Hepatocyte (in vitro differentiated cells): ENCODE measurements at places on chromosomes 2 and 18. TPM values are rescaled to one million over a fixed set of nuclear protein-coding genes. Genes with fewer than 3 reads are reported as not detected.

DNA sequence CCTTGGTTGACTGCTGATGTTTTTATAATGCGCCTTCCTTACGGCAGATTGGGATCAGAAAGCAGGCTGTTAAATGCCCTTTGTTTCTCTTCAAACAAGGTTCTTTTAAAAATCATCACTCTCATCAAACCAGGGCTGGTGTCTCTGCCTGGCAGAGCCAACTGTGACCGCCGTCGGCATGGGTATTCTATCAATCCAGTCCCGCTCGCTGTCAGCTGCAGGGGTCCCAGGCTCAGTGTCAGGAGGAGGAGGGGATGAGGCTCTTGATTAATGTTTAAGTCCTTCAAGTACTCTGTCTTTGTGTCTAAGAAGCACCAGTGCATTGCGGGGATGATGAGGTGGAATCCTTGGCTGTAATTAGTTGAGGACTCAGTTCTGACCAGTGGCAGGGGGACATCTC, 348.1 kb downstream of the RNF144A start:
- H3K4me1 ChIP-seq = no peaks in the 10 kb centered on the region
- no peaks in the 10 kb centered on the region for H3K27me3 ChIP-seq
- H3K36me3 ChIP-seq = no peaks in the 10 kb centered on the region
- H3K27ac ChIP-seq = no peak overlapping the region

GRCh38 chr2:62505109-62505749, 766 bp downstream of the TMEM17 start:
- H3K27ac ChIP-seq = peak overlapping the region; percentile 94
- H3K36me3 ChIP-seq = no peaks in the 10 kb centered on the region
- no peak for DNase-seq
- H3K4me3 ChIP-seq = peak overlapping the region; percentile 91

Gene ABCB6
- 34.7 and 37.7 TPM in 2 replicates for total RNA-seq

Gene SERPINB5
- 0.23 and 0.28 TPM in 2 replicates for total RNA-seq

Gene DUSP11
- 32.9 and 37.2 TPM in 2 replicates for total RNA-seq

GRCh38 chr2:21194858-21195271, 71.1 kb downstream of the TDRD15 start:
- H3K27ac ChIP-seq = no peak overlapping the region
- no peak for DNase-seq
- no peaks in the 10 kb centered on the region for H3K36me3 ChIP-seq
- H3K4me3 ChIP-seq = no peak overlapping the region
- no peaks in the 10 kb centered on the region for H3K27me3 ChIP-seq
